ENCODE measurements at places on chromosomes 5 and 9. TPM values are rescaled to one million over a fixed set of nuclear protein-coding genes. Genes with fewer than 3 reads are reported as not detected.

DNA sequence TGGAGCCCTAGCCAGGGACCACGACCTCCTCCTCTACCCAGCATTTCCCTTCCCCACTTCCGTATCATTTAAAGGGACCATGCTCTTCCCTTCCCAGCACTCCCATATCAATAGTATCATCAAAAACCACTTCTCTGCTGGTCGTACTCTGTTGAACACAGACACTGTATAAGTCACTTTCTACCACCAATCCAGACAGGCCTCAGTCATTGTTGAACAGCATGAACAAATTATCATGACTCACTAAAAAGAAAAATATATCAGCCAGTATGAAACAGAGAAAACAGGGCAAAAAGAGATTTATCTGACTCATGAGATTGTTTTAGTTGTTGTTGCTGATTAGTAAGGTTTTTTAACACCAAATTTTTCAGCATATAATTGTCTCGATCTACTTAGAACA, 89.8 kb downstream of the CDKN2A start:
- H3K4me1 ChIP-seq, result no peaks in the 10 kb centered on the region
- H3K27ac ChIP-seq, result no peak overlapping the region
- H3K27me3 ChIP-seq, result no peaks in the 10 kb centered on the region
- DNase-seq, result no peak

DNA sequence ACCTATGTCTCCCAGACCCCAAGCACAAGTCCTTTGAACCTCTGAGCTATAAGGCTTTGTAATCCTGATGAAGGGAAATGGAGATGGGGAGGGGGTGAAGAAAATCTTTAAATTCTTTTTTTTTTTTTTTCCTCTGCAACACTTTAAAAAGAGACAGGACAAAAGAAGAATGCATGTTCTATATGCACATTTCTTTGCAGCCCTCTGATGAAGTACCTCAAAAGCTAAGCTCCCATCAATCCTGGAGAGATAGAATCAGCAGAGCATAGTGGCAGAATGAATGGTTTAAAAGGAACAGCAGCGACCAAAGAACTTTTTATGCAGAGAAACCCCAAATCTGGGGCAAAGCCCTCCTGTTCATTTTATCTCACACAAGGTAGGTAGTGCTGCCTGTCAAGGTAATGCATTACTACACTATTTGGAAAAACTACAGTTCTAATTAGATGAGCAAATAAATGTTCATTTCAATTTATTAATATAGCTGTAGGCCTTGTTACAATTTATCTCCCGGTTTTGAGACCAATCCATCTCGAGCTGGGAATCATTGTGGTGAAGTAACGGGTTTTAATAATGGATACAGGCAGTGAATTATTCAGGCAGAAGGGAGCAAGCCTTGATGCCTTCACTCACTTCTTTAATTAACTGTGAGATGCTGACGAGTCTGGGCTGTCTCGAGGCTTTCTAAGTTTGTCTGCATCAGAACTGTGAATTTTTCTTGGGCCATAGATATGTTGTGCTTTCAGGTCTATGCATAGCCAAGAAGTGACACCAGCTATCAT, 173.5 kb upstream of the ZNF608 start:
- no peak for DNase-seq
- H3K4me3 ChIP-seq, result no peak overlapping the region
- H3K27me3 ChIP-seq, result no peaks in the 10 kb centered on the region
- no peak overlapping the region for H3K27ac ChIP-seq

DNA sequence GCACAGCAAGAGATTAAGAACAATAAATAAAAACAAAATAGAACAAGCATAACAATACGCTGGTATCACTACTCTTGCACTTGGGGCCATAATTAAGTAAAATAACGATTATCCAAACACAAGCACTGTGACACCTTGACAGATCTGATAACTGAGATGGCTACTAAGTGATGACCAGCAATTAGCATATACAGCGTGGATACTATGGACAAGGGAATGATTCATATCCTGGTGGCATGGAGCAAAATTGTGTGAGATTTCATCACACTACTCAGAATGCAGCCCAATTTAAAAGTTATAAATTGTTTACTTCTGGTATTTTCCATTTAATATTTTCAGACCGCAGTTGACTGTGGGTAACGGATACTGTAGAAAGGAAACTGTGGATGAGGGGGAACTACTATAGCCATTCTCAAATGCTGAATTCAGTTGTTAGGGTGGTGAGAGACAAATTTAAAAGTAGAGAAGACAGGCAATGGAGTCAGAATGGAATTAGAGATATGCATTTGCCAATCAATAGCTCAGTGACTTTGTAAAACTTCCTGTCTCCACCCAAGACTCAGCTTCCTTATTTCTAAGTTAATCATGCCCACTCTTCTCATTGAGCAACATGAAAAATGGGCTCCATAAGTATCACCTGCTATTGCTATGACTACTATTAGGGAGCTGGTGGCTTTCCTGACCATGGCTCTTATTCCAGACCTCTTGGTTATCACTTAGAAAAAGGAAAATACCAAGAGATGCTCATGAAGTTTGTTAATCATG, 300.8 kb downstream of the TRIM32 start:
- no peak overlapping the region for H3K4me3 ChIP-seq
- DNase-seq, result no peak

DNA sequence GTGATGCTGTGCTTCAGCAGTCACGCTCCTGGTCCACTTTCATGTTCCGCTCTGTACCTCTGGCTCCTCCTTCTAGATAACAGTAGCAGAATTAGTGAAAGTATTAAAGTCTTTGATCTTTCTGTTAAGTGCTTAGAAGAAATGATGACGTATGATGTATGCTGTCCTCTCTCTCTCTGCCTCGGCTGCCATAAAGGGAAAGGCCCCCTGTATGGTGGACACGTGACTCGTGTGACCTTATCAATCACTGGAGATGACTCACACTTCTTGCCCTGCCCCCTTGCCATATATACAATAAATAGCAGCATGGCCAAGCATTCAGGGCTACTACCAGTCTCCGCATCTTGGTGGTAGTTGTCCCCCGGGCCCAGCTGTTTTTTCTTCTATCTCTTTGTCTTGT, 100.3 kb downstream of the SYK start:
- no peak for DNase-seq
- H3K4me3 ChIP-seq, result no peak overlapping the region
- H3K27me3 ChIP-seq, result no peaks in the 10 kb centered on the region
- no peaks in the 10 kb centered on the region for H3K4me1 ChIP-seq
- no peaks in the 10 kb centered on the region for H3K36me3 ChIP-seq

DNA sequence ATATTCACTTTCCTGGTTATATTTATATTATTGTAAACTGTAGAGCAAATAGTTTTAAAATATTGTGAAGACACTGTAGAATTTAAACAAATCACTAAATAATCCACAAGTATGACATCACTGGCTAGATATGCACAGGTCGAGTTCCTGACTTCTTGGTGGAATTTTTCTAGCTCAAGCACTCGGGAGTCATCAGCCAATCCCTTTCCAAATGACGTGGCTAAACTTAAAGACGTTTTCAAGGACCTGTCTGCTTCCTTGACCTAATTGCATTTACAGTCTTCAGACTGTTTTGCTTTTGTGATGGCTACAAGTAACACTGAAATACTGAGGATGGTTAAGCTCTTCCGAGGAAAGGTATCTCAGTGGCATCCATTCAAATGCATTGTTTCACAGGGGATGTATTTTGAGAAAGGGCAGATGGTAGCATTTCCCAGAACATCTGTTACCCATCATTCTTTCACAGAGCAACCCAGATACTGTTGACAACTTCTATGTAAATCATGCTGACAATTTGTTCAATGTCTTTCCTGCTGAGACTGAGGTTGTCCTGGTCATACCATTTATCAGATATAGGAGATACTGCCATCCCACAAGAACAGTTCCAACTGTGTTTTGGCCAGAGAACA, 262.8 kb downstream of the CDH10 start:
- H3K4me3 ChIP-seq, result no peak overlapping the region
- H3K27me3 ChIP-seq, result no peaks in the 10 kb centered on the region
- no peaks in the 10 kb centered on the region for H3K4me1 ChIP-seq
- no peaks in the 10 kb centered on the region for H3K36me3 ChIP-seq
- H3K27ac ChIP-seq, result no peak overlapping the region

GRCh38 chr5:126007841-126008240, 415.4 kb upstream of the GRAMD2B start:
- no peak overlapping the region for H3K4me3 ChIP-seq
- no peaks in the 10 kb centered on the region for H3K36me3 ChIP-seq
- no peak for DNase-seq
- H3K27me3 ChIP-seq, result no peaks in the 10 kb centered on the region
- H3K27ac ChIP-seq, result no peak overlapping the region

GRCh38 chr5:82074950-82075349, 103.1 kb downstream of the ATG10 start:
- H3K4me3 ChIP-seq, result no peak overlapping the region
- no peak for DNase-seq
- H3K27me3 ChIP-seq, result no peaks in the 10 kb centered on the region

DNA sequence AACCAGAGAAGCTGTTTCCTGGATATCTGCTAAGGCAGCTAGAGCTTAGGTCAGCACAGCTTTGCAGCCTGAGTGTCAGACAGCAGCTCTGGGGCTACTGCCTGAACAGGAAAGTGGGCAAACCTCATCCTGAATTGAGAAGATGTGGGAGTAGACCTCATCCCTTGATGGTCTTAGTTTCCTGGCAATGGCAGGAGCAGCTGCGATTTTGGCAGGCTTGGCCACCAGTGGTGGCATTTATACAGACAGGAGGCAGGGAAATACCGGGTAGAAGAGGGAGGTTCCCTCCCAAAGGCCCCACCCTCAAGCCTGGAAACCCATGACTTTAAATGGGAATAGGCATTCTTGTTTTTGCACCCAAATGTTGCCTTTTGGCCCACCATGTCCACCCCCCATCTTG, 69.7 kb downstream of the LIX1 start:
- no peaks in the 10 kb centered on the region for H3K4me1 ChIP-seq
- H3K27me3 ChIP-seq, result no peaks in the 10 kb centered on the region
- DNase-seq, result no peak

DNA sequence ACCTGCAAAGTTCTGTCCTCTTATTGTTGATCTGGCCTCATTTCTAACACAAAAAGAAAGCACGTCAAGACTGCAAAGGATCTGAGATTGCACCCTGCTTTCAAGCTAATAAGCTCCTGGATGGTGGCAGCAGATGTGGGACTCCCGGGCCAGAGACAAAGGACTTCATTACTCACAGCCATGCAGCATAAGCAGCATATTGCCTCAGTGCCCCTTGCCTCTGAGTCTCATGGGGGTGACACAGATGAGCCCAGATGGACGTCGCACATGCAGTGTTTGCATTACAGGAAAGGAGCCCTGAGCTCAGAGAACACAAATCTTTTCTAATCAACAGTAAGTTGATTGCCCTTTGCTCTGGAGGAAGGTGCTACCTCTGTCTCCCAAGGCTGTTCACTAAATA, 105.0 kb downstream of the SLC28A3 start:
- no peaks in the 10 kb centered on the region for H3K27me3 ChIP-seq
- H3K27ac ChIP-seq, result no peak overlapping the region
- no peak overlapping the region for H3K4me3 ChIP-seq
- H3K4me1 ChIP-seq, result no peaks in the 10 kb centered on the region
- no peak for DNase-seq

DNA sequence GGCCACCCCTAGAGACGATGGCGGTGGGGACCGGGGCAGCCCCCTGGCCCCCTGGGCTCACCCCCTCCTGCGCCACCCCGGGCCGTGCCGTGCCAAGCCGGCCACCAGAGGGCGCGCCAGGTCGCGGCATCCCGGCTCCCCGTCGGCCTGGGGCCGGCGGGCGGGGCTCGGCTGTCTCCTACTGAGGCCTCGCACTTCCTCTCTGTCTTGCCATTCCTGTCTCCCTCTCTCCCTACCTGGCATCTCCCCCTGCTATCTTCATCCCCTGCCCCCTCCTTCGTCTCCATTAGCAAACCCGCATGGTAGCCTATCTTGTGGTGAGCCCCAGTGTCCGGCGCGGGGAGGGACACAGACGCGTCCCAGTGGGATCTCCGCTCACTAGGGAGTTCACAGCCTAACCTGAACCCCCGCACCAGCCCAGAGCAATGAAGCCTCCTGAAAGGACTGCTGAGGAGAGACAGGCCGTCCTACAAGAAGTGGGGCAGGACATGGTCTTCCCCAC, 29.8 kb upstream of the FABP6 start:
- no peak overlapping the region for H3K27ac ChIP-seq
- no peaks in the 10 kb centered on the region for H3K27me3 ChIP-seq
- peaks cover 6% of the 10 kb centered on the region for H3K4me1 ChIP-seq
- peak; percentile 45 for DNase-seq
- no peaks in the 10 kb centered on the region for H3K36me3 ChIP-seq

- DNase-seq, result no peak
- no peaks in the 10 kb centered on the region for H3K27me3 ChIP-seq
- H3K36me3 ChIP-seq, result peaks cover 6% of the 10 kb centered on the region
Observed at GRCh38 chr5:179061025-179061424, 852 bp downstream of the ZNF354C start.

DNA sequence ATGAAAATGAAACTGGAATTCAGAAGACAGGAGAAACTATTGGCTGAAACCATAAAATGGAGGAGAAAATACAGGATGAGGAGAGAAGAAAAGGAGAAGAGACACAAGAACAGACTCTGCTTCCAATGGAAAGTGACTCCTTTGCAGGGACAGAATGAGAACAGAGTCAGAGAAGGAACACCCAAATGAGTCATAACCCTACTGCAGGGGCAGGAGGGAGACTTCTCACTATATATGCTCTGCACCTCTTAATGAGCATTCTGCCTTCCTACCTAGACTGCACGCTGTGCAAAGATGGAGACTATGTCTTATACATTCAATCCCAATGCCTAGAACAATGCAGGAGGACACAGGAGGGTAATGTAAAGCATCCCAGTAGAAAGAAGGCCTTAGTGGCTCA, 2.1 kb downstream of the SAXO1 start:
- no peaks in the 10 kb centered on the region for H3K4me1 ChIP-seq
- no peak overlapping the region for H3K4me3 ChIP-seq
- H3K27ac ChIP-seq, result no peak overlapping the region
- H3K27me3 ChIP-seq, result peaks cover 6% of the 10 kb centered on the region

DNA sequence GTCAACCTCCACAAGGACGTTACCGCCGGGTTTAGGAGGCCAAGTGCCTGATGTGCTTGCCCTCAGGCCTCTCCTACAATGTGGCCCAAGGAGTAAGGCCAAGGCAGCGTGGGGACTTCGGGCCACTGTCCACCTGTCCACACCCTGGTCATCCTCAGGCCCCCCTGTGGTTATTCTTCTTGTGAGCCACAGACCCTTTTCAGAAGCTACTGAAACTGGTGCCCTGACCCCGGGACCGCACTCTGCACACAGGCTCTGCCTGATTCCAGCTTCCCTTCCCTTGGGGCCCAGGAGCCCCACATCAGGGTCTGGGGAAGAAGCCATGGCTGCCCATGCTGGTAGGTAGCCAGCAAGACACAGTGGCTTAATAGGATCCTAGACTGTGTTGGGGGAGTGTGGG, 128.8 kb downstream of the OLFM1 start:
- H3K36me3 ChIP-seq, result no peaks in the 10 kb centered on the region
- DNase-seq, result peak; percentile 37
- no peak overlapping the region for H3K27ac ChIP-seq
- H3K27me3 ChIP-seq, result peaks cover 4% of the 10 kb centered on the region

The PCDHGA8 gene
- total RNA-seq, result not detected

The PRDM9 gene
- total RNA-seq, result not detected

The RANBP3L gene
- not detected for total RNA-seq

The QRFP gene
- total RNA-seq, result not detected

The SPATA9 gene
- not detected for total RNA-seq

The SERF1A gene
- 11.6 TPM for total RNA-seq

The GM2A gene
- total RNA-seq, result 14.9 TPM

The BAAT gene
- not detected for total RNA-seq

The OBP2B gene
- not detected for total RNA-seq

The MARCOL gene
- total RNA-seq, result not detected

The AGTPBP1 gene
- 30.2 TPM for total RNA-seq

Data from CD8-positive, alpha-beta memory T cell (primary cell).